ENCODE measurements at places on chromosomes 3 and 15. TPM values are rescaled to one million over a fixed set of nuclear protein-coding genes. Genes with fewer than 3 reads are reported as not detected.

IFT122 gene
- polyA plus RNA-seq = 18.4 TPM

SCG3 gene
- 0.11 TPM for polyA plus RNA-seq

GRCh38 chr3:196989721-196990262, 21.2 kb upstream of the PIGZ start:
- DNase-seq = no peak

DAZL gene
- polyA plus RNA-seq = not detected

DNA sequence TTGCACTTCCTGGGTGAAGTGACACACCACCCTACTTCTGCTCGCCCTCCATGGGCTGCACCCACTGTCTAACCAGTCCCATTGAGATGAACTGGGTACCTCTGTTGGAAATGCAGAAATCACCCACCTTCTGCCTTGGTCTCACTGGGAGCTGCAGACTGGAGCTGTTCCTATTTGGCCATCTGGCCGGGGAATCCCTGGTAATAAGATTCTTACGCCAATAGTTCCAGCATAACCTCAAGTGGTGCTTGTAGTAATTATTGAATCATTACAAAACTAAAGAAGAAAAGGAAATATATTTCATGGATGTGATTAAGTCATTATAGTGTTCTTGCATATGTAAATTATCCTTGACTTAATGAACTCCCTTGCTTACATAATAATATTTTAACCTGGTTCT, 841.9 kb downstream of the CADM2 start:
- no peak for DNase-seq

DNA sequence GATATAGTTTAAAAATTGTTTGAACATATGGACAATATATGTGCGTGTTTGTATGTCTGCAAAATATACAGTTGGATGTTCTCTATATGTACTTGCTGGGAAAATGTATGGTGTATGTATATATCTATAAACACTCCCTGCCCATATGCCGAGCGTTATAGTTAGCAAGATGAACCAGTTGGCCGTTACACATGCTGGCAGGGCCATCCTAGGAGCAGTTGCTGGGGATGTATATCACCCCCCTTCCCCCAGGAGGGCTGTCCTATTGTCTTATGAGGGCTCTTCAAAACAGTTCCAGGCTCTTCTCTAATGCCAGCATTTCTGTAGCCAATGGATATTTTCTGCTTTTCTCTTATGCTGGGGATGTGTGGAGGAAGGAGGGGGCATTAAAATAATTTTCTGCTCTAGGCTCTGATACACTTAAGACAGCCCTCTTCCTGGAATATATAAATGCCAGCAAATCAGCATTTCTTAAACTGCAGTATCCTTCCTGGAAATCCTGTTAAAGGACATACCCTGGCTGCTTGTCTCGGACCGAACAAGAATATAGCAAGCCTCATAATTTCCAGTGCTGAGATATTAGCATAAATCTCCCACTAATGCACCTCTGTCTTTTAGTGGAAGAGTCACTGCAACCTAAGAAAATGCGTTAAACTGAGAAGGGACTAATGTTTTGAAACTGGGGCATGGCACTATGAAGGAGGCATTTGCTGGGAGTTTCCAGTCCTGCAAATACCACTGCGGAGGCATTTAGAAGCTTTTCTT, 134.4 kb downstream of the MDFIC2 start:
- DNase-seq = no peak

Measured in kidney (tissue), 22 donors.